Brain (organoid and tissue), 16 donors: ENCODE measurements at places on chromosomes 13 and 19. TPM values are rescaled to one million over a fixed set of nuclear protein-coding genes. Genes with fewer than 3 reads are reported as not detected.

Gene CERS1
- 104 TPM for polyA plus RNA-seq

Gene FAM216B
- not detected for polyA plus RNA-seq

Gene NKPD1
- polyA plus RNA-seq: 0.42 TPM

Gene ZNF559
- polyA plus RNA-seq: 7.6 TPM

Gene LYPD5
- 8.1 TPM for polyA plus RNA-seq

Gene CDC34
- polyA plus RNA-seq: 152 TPM

Gene SOX1
- polyA plus RNA-seq: 98.5 TPM

Gene PRTN3
- polyA plus RNA-seq: 0.34 TPM

Gene GPC6
- polyA plus RNA-seq: 8.5 TPM

Gene ZNF223
- 2.6 TPM for polyA plus RNA-seq

Gene CELF5
- polyA plus RNA-seq: 33.6 TPM

Gene ZSWIM9
- polyA plus RNA-seq: 12.5 TPM

Gene WDR88
- not detected for polyA plus RNA-seq

Gene LILRB2
- polyA plus RNA-seq: 0.78 TPM

Gene NALCN
- polyA plus RNA-seq: 8.1 TPM

Gene ZNF776
- 5.5 TPM for polyA plus RNA-seq

Gene SPTBN4
- 36.8 TPM for polyA plus RNA-seq

Gene SOHLH2
- 0.19 TPM for polyA plus RNA-seq

Gene RGL3
- 17.6 TPM for polyA plus RNA-seq

Gene C1QTNF9B
- not detected for polyA plus RNA-seq

Gene SSC5D
- 2.6 TPM for polyA plus RNA-seq

Gene MTUS2
- 3.2 TPM for polyA plus RNA-seq

Gene CCNE1
- polyA plus RNA-seq: 21.1 TPM

Gene ZNF761
- polyA plus RNA-seq: 2.8 TPM

Gene CCDC70
- not detected for polyA plus RNA-seq

Gene SELENOV
- 4.3 TPM for polyA plus RNA-seq

Gene UBXN6
- 266 TPM for polyA plus RNA-seq

Gene RAVER1
- 51.7 TPM for polyA plus RNA-seq

Gene TUBA3C
- 0.32 TPM for polyA plus RNA-seq

Gene POSTN
- 0.58 TPM for polyA plus RNA-seq

Gene TUBB4A
- polyA plus RNA-seq: 755 TPM

Gene ADGRE1
- not detected for polyA plus RNA-seq

Gene DUS3L
- 21.4 TPM for polyA plus RNA-seq

Gene KLHL1
- 0.12 TPM for polyA plus RNA-seq

Gene FNDC3A
- 9.0 TPM for polyA plus RNA-seq

Gene ZNF569
- 1.3 TPM for polyA plus RNA-seq

Gene MYPOP
- 14.1 TPM for polyA plus RNA-seq

Gene ZNF544
- 38.9 TPM for polyA plus RNA-seq

Gene ATP1A3
- polyA plus RNA-seq: 213 TPM
